SW 1271 (cell line): ENCODE measurements at places on chromosomes 13 and 19.
A peak's percentile ranks its signal among the peaks of the same experiment; 100 is the strongest.

DNA sequence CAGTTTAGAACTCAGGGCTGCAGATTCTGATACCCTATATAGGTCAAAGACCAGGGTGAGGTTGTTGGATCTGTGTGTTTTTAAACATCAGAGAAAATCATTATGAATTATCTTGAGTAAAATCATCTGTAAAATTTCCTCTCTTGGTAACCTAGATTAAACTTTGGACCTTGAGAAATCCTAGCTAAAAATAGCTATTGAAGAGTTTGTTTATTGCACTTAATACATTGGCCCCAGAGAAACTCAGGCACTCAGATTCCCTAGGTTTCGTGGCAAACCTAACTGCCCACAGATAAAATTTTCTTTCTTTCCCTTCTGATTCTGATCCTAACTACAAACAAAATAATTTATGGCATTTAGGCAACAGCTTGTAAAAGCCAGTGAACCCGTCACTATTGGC is 102.3 kb downstream of the GPC6 start:
- no peak for DNase-seq

DNA sequence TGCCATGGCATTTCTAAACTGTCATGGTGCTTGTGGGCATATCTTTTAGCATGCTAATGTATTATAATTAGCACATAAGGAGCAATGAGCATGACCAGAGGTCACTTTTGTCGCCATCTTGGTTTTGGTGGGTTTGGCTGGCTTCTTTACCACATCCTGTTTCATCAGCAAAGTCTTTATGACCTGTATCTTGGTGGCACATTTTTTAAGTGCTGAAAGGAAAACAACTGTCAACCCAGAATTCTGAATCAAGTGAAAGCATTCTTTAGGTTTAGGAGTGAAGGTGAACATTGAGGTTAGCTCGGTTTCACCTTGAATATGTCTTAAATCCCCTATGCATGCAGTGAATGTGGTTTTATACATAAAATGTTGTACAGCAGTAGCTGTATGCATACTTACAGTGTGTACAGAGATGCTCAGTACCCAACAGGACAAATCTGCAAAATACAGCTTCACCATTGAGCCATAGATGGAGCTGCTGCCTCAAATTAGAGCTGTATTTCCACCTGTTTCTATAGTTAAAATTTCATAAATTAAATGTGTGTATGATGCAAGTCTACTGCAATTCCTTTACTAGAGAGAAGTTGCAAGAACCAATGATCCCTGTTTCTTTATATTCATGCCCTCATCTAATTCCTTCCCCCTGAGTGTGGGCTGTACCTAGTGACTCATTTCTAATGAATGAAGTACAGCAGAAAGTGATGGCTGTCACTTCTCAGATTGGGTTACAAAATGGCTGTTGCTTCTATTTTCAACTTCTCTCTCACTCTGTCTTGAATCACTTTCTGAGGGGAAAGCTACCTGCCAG is 25.2 kb upstream of the IGSF23 start:
- peak; percentile 27 for DNase-seq

DNA sequence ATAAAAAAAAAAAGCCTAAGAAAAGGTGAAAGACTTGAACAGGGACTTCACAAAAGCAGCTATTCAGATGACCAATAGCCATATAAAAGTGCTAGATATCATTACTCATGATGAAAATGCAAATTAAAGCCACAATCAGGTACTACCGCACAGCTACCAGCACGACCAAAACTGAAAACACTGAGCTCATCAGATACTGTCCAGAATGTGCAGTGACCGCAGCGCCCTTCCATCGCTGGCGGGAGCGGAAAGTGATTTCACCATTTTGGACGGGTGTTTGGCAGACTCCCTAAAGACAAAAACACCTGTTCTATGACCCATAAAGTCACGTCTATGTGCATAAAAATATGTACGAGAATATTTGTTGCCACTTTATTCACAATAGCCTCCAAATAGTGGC is 60.7 kb downstream of the SLC6A16 start:
- no peak for DNase-seq

- no peak for DNase-seq
Observed at GRCh38 chr13:98746968-98747367, 5.5 kb downstream of the SLC15A1 start.

DNA sequence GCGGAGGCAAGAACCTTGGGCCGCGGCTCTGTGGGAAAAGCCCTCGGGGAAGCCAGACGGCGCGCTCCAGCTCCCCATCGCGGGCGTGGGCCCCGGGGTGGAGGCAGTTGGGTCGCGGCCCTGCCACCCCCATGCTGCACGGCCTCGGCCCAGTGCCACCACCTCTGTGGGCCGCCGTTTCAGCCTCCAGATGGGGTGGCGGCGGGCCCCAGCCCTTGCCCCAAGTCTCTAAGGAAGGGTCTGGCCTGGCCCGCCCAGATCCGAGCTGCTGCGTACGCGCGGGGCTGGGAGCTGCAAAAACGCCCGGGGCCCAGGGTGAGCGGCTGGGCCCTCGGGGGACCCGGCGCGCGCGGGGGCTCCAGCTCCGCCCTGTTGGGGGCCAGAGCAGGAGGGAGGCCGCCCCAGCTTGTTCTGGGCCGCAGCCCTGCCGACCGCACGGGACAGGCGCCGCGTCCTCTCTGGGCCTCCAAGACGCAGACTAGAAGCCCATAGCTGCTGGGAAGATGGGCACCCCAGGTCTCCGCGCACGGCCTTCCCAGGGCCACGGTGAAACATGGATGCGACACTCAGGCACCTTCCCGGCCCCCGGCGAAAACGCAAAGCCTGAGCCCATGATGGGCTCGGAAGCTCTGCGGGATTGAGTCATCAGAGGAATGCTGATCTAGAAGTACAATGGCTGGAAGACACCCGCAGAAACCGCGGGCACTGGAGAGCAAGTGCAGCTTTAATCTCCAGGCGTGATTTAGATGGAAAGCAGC is 110.1 kb downstream of the KCTD15 start:
- no peak for DNase-seq
